Fibroblast of villous mesenchyme (primary cell): ENCODE measurements at places on chromosomes 3 and 15.

DNA sequence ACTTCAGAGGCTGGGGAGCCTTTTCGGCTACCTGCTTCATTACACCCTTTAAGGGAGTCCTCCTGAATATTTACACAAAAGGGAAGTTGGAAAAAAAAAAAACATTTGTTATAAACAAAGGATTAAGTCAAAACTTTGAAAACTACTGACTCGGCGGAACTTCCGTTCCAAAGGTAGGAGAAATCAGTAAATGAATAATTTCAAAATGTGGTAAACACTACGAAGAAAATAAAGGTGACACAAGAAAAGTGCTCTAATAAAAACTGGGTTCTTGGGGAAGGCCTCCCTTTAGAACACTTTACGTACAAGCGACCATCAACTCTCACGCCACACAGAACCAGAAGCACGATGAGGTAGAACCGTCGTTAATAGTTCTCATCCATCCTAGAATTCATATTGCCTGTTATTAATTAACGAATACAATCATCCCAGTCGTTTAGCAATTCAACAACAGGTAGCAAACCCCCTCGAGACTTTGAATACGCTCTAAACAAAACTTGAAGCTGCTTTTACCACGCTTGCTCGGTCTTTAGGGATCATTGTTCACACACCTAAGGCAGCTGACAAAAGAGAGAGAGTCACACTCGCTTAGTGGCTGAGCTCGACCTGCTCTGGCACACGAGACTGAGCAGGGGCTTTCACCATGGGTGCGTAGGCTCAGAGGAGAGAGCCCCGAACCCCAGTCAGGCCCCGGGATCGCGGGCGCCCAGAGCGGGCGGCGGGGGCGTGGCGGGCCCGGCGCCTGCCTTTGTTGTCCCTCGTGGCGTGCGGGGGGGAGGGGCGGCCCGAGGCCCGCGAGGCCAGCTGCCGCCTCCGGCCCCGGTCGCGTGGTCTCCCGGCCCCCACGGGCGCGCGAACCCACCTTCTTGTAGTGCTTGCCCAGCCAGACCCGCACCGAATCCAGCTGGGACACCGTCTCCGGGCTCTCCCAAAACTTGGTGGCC lies 680 bp downstream of the SMARCC1 start:
- DNase-seq = peak; percentile 45

DNA sequence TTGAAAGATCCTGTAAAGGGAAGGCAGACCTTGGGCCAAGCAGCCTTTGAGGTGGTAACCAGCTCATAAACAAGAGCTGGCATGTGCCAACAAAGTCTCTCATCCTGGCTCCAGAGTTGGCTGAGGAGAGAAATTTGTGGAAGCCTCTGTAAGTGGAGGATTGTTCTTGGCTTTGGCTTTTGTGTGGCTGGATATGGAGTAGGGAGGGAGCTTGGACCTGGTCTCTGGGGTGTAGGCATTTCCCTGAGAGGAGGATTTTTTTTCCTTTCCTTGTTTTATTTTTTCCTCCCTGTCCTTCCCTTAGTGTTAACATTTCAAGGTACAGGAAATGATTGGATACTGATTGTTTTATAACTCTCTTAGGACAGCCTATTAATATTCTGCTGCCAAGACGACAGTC lies 60.8 kb downstream of the ZNF609 start:
- no peak for DNase-seq

DNA sequence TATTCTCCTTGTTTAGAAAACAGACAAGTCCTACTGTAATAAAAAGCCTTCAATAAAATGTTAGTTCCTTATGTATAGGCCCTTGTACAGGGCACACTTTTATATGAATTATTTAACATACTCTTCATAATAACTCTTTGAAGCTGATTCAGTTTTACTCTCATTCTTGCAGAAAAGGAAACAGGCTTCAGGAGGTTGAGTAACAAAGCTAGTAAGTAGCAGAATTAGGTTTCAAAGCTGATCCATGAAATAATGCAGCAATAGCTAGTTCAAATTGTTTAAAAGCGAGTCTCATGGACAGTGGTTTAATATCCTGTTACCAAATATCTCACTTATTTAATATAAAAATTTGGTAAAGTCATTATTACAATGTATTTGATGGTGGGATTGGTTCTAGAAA lies 25.0 kb downstream of the TCF12 start:
- DNase-seq = no peak

DNA sequence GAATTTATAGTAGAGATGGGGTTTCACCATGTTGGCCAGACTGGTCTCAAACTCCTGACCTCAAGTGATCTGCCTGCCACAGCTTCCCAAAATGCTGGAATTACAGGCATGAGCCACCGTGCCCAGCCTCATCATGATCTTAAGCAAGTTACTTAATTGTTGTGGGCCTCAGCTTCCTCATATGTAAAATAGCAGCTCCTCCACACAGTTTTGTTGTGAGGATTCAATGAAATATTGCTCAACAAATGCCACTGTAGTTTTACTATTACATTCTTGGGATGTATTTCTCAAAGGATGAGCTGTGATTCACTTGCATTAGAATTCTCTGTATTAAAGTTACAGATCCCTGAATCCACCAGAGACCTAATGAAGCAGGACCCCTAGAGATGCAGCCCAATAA lies 168.8 kb downstream of the ADAMTS9 start:
- DNase-seq = peak; percentile 80

DNA sequence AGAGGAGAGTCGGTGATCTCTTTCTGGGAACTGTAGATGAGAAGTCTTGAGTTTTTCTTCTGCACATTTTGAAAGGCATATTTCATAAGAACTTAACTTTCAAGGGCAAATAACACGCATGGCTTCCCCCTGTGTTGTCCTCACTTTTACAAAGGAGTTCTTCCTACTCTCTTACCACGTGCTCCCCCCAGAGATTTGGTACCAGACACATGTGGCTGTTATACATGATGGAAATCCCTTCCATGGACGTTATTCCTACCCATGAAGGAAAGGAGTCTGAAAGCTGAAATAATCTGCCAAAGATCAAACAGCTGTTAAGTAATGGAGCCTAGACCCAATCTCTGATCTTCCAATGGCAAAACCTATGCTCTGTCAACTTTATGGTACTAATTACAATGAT lies 4.4 kb downstream of the IL5RA start:
- no peak for DNase-seq

GRCh38 chr3:172142051-172142863 lies 102.9 kb downstream of the FNDC3B start:
- peak; percentile 92 for DNase-seq

DNA sequence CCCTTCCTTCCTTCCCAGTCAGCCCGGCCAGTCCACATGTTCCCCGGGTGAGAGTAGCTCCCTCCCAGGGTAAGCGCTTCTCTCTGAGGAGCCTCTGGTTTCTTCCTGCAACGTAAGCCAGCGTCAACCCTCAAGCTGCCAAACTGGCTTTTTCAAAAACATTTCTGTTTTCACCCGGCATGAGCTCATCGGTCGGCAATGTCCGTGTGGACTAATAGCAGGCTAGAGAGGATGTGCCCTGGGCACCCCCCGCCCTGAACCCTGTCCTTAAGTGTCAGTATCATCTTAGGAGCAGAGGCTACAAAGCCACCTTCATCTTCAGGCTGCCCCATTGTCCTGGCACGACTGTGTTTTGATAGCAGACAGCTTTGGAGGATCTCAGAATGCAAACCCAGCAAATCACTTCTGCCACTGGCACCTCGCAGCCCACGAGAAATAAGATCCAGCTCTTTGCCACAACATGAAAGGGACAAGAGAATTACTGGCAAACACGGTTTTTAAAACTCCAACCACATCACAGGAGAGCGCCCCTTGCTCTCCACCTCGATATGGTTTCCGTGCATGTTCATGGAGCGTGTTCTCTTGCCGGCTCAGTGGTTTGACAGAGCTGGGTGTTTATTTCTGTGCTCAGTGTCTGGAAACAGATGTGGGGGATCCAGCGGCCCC lies 9.9 kb downstream of the ALDH1A3 start:
- DNase-seq = peak; percentile 88
